NCI-H510A treated with DMSO at 0.1 percent for 48 hours (cell line): ENCODE measurements at places on chromosomes 5 and 9.
A peak's percentile ranks its signal among the peaks of the same experiment; 100 is the strongest.

- DNase-seq = no peak
Observed at GRCh38 chr5:1246711-1247431, 21.7 kb downstream of the SLC6A18 start.

DNA sequence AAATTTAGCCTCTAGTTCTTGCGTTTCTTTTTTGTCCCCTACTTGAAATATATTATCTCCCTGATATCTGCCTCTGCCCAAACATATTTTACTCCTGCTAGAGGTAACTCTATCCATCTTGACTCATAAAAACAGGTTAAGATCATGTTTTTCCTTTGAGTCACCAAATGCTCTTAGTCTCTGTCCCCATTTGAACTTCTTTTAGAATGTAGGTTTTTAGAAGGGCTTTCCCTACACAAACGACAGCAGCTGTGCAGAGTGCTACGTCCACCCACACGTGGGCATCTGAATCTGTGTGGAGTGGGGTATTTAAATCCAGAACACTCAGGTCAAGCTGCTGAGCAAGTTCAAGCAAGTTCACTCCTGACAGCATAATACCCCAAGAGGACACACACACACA lies 2.2 kb downstream of the HSD17B3 start:
- DNase-seq = no peak

DNA sequence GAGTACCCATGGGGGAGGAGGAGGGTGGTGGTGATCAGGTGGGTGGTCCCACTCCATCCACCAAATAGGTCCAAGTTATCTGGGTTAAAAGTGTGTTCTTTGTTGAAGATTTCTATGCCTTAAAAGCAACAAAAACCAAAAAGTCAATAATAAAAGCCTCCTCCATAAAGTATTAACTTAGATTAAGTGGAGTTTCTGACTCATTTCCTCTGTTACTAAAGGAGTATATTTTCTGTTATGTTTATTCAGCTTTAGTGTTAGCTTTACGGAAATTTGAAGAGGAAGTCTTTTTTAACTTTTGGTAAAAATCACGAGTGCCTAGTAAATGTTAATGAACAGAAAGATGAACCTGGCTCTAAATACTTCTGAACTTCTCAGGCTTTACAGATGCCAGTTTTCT lies 17.8 kb downstream of the FBXO38 start:
- no peak for DNase-seq

- DNase-seq = no peak
Observed at GRCh38 chr9:81394881-81395675, 294.3 kb downstream of the TLE1 start.

DNA sequence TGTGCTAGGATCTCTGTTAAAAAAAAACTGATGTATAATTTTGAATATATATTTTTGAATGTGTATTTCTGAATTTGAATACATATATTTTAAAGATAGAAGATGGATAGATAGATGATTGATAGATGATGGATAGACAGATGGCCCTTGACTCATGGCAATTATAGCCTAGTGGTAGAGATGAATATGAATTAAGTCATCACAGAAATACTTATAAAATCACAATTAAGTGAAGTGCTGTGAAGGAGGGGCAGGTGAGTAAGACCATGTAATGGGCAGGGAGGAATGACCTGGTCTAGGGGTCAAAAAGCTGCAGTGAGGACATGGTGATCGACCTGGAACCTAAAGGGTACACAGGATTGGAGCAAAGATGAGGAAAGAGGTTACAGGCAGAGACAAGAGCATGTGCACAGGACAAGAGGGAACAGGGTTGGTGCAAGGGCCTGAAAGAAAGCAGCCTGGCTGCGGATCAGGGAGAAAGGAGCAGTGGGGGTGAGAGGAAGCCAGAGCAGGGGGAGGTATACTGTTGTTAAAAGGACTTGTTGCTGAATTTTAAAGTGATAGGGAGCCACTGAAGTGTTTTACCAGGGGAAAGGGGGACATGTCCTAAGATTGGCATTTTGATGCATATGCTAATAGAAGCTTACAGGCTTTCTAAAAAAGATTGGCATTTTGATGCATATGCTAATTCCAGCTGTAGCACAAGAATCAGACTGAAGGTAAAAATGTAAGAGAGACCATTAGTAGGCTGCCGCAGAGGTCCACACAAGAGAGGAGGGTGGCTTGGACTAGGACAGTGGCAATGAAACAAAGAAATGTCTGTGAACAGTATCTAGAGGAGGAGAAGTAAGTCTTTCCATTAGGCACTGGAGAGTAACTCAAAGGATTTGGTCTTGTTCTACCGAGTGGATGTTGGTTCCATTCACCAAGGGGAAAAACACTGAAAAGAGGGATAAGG lies 527.8 kb downstream of the AGTPBP1 start:
- no peak for DNase-seq

DNA sequence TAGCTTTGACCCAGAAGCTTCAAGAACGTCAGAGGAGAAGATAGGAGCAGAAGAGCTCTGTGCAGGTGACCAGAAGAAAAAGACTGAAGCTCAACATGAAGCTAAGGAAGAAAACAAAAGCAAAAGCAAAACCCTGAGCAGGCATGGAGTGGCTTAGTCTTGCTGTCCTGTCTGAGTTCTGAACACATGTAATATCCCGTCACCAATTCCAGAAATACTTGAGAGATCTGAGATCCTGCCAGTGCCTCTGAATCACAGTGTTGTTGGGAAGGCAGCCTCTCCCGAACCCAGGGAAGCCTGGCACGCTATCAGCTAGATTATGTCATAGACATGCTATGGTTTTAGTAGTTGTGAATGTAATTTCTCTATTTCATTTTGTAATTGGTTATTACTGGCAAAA lies 235.7 kb downstream of the ICE1 start:
- no peak for DNase-seq

DNA sequence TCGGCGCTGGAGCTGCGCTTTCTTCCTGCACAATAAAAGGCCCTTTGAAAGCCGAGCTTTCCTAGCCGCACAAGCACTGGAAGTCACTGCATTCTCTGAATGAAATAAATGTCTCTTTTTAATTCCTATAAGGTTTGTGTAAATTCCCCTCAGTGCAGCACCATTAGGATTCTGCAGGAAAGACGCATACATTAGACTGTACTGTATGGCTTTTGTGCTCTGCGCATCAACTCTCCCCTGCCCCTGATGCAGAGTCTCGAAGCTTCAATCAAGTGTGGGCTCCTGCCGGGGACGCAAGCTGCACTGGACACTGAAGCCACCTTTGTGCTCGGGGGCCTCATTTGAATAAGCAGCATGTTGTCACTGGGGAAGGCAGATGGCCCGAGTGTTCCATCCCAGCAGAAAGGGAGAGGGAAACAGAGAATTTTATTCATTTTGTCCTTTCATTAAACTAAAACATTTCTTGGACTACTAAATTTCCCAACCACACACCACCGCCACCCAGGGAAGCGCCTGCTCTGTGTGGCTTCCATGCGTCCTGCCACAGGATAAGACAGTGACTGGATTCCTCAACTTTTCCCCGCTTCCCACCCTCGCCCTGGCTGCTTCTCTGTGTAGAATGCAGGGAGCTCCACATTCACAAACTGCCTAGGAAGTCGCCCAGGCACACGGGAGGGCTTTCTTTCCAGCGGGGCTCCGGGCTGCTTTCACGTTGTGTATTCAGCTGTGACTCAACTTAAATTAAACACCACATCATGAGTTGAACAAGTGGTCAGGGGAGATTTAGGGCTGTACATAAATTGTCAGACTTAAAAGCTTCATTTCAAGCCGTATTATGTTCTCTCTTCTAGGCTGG lies 635.4 kb downstream of the IRX1 start:
- no peak for DNase-seq

- DNase-seq = no peak
Observed at GRCh38 chr9:86135371-86135770, 36.0 kb upstream of the GOLM1 start.

GRCh38 chr5:95668728-95669127 lies 14.1 kb downstream of the SPATA9 start:
- no peak for DNase-seq

GRCh38 chr5:172623313-172623980 lies 17.6 kb upstream of the NEURL1B start:
- DNase-seq = no peak

GRCh38 chr5:80656425-80656824 lies 1.6 kb upstream of the DHFR start:
- no peak for DNase-seq

GRCh38 chr5:14685757-14686156 lies 21.2 kb downstream of the OTULIN start:
- peak; percentile 80 for DNase-seq

GRCh38 chr5:73673161-73673591 lies 47.2 kb downstream of the ARHGEF28 start:
- no peak for DNase-seq

- no peak for DNase-seq
Observed at GRCh38 chr5:36703245-36703860, 96.9 kb downstream of the SLC1A3 start.

DNA sequence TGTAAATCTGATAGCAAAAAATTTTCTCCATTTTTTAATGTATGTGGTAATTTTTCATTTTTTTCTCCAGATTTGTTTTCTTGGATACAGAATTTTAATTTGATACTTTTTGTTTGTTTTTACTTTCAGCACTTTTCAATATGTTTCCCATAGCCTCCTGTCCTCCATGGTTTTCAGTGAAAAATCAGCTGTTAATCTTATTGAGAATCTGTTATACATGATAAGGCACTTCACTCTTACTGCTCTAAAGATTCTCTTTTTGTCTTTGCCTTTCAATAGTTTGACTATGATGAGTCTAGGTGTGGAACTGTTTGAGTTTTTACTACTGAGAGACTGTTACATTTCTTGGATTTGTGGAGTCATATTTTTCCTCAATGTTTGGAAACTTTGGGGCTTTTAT lies 455.7 kb upstream of the NUDT12 start:
- no peak for DNase-seq

DNA sequence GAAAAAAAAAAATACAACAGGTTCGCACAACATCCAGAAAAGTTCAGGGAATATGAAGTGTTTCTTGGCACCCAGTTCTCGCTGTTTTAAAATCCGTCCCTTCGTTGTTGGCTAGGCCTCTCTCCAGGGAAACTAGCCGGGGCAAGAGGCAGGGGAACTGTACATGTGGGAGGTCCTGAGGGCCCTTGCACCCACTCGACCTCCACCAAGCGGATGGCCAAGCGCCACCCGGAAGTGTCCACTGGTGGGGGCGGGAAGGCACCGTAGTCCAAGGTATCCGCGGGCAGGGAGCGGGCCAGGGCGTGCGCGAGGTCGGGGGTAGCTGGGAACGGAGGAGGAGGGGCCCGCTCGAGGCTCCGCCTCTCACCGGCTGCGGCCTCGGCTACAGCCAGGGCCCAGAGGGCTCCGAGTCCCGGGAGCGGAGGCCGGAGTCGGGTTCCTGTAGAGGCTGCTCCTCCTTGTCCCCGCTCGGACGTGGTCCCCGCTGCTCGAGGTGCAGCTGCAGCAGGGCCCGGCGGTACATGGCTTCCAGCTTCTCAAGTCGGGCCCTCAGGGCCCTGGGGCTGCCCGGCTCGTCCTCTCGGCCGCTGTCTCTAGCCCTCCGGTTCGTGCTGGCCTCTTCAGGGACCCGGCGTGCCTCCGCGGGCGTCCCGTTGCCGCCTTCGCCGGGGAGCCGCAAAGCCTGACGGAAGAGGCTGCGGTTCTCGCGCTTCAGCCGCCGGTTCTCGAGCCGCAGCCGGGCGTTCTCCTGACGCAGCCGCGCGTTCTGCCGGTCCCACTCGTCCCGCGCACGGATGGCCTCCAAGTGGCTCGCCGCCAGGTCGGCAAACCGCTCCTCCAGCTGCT lies 720 bp downstream of the TUSC1 start:
- DNase-seq = no peak

DNA sequence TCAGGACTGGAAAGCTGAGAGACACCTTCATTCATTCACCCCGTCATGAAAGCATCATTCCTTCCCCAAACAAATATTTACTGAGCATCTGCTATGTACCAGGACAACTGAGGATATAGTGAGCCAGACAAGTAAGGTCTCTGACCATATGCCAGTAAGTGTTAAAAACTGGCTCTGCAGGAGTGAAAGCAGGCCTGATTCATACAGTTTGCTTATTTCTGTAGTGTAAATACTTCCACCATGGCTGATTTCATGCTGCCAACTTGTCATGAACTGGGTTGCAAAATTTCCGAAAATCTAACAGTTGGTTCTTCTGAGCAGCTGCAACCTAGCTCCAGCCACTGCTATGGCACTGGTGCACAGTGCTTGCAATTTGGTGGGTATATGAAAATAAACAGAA lies 68.1 kb downstream of the YIPF5 start:
- DNase-seq = no peak

DNA sequence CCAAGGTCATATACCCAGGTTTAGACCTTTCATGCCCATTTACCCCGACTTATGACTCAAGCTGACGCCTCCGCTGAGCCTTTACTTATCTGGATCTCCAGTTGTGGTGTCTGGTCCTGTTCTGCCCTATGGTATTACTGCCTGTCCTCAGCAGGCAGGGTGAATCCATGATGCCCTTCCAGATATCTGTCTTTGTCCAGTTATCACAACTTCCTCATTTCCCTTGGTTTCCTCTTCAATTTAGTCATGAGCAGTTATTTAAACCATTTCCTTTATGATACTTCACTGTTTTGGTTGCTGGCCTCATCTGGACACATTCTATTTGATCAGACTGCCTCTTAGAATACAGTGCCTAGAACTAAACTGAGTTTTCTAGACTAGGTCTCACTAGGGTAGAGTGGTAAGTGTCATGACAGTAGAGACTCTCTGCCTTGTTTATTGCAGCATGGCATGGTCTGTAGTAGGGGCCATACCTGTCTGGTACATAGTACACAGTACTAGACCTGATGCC lies 93.3 kb downstream of the MELK start:
- no peak for DNase-seq

DNA sequence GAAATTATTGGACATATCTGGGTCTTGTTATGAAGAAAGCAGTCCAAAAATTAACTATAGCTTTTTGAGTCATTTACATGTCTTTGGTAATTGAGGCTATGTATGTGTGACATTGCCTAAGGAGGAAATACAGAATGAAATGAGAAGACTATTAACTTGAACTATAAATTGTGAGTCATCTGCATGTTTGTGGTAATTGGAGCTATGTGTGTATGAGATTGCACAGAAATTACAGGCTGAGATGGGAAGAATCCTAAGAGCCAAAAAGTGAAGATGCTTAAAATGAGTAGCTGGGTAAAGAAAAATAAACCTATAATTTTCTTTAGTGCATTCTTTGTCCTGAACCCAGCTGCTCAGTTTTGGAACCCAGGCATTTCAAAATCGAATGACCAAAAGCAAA lies 747.6 kb upstream of the EDIL3 start:
- DNase-seq = no peak

DNA sequence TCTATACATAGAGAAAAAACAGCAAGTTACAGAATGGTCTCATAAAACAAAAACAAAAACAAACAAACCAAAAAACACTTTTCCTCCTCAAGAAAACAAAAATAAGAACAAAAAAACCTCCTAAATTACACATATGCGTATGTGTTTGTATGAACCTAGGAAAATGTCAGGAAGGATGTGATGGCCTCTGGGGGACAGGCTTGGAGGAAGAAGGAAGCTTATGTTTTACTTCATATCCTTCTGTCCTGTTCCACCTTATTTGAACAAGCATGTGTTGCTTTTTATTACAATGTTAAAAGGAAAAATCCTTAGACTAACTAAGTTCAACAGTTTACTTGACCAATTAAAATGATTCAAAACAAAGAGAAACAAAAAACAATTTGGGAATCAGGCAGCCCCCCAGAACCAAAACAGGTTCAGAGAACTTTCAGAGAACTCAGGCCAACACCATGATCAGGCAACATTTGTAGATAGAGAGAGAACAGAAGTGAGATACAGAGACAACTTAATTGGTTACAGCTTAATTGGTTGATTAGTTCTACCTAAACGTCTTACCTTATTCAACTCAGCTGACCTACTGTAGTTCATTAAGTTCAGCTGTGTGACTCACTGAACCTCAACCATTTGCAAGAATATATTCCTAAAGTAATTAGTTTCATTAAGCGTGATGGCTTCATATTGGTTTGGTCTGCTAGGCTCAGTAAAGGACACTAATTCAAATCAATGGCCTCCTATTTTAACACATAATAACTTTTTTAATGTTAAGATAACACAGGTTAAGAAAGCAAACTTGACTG lies 10.1 kb downstream of the SPAAR start:
- no peak for DNase-seq
